ENCODE measurements at places on chromosomes 16 and 17.

- no peak for DNase-seq
These were observed 33.4 kb downstream of the CBLN1 start for GRCh38 chr16:49248227-49248626.

DNA sequence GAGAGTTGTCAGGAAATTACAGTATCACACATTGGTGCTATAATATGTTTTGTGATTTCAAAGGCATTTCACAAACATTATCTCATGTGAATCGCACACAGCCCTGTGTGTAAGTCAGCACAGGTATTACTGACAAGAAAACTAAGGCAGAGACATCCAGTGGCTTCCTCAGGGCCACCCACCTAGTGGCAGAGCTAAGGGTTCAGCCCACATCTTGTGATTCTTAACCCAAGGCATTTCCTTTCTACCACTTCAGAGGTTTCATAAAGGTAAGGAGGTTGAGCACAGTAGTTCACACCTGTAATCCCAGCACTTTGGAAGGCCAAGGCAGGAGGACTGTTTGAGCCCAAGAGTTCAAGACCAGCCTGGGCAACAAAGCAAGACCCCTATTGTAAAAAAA lies 58.2 kb downstream of the STX8 start:
- DNase-seq = no peak

DNA sequence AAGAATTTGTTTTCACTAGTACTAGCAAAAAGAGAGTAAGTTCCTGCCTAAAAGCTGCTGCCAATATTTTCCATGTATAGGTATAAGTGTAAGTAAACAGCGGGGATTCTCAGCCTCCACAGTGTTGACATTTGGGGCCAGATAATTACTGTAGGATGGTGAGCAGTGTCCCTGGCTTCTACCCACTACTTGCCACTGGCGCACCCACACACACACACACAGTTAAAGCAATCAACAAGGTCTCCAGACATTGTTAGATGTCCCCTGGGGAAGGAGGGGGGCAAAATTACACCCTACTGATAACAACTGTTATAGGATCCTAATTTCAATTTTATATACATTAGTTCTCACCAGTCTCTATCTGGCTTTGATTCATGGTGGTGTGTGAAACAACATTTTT lies 417.0 kb upstream of the PSMD7 start:
- no peak for DNase-seq

DNA sequence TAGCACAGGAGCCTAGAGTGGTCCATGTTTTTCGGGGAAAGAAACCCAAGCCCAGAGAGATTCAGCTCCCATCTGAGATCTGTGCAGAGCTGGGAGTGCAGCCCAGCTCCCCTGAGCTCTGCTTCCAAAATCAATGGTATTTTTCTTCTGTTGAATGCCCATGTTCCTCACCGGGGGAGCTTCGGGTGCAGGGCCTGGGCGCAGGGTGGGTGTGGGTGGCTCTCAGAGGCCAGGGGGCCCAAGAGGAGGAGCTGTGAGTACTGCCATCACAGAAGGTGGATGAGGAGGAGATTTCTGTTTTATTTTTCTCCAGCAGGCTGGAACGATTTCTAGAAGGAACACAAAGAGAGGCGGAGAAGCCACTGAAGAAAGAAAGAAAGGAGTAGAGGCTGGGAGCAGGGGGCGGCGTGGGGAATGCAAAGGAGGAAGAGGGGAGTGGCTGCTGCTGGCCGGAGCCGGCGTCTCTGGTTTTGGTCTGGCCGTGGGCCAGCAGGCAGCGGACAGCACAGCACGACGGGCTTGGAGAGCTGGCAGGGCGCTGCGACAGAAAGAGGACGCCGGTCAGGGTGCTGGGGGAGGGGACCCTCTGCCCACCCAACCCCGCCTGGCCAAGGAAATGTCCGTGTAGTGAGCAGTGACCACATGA lies 76.2 kb upstream of the KSR1 start:
- DNase-seq = peak; percentile 63

DNA sequence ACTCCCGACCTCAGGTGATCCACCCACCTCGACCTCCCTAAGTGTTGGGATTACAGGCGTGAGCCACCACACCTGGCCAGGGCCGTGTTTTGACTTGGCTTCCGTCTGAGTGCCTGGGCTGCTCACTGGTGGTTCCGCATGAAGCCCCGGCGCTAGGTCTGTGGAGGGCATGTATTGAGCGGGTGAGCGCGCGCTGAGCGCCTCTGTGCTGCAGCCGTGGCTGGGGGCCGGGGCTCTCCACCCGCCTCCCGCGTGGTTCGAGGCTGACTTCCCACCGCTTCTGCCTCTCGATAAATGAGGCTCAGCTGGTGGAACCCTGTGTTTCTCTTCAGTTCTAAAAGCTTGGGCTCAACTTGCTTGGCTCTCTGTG lies 38.9 kb upstream of the ATP2A3 start:
- DNase-seq = no peak

GRCh38 chr16:87702325-87702811 lies 63.4 kb downstream of the KLHDC4 start:
- DNase-seq = no peak

DNA sequence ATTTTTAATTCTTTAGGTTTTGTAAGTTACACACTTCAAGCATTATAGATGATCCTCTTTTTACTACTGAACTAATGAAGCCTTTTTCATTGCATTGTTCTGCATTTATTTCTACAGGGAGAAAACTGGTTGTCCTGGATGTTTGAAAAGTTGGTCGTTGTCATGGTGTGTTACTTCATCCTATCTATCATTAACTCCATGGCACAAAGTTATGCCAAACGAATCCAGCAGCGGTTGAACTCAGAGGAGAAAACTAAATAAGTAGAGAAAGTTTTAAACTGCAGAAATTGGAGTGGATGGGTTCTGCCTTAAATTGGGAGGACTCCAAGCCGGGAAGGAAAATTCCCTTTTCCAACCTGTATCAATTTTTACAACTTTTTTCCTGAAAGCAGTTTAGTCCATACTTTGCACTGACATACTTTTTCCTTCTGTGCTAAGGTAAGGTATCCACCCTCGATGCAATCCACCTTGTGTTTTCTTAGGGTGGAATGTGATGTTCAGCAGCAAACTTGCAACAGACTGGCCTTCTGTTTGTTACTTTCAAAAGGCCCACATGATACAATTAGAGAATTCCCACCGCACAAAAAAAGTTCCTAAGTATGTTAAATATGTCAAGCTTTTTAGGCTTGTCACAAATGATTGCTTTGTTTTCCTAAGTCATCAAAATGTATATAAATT lies 53.0 kb downstream of the TUBD1 start:
- no peak for DNase-seq

DNA sequence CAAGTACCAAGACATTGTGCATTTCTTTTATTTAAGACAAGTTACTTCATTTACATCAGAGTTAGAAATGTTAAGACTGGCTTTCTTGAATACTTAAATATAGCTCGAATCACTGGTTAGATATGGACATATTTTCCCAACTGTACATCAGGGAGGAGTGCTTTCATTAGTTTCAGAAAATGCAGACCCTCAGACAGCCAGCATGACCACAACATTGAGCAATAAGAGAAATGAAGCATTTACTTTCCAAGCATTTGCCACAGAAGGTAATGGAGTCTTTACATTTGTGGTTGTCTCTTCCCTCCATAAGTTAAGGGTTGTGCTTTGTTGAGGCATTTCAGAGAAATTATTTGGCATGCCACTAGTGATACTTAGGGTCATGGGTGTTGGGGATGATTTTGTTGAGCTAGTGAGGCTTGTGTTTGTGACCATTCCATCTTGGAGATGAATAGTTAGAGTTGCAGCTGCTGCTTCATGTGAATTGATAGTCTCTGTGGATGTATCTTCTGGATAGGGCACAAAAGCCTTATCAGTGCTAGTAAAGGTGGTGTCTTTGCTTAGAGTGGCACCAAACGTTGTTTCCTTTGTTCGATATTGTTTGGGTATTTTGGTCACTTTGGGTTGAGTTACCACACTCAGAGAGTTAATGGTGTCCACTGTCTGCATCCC lies 2.1 kb downstream of the OMG start:
- no peak for DNase-seq

GRCh38 chr16:87241137-87241771 lies 75.9 kb downstream of the C16orf95 start:
- no peak for DNase-seq

All from MCF 10A (cell line).